Testis (tissue), 5 donors: ENCODE measurements at places on chromosomes 6 and 20. TPM values are rescaled to one million over a fixed set of nuclear protein-coding genes. Genes with fewer than 3 reads are reported as not detected.

DNA sequence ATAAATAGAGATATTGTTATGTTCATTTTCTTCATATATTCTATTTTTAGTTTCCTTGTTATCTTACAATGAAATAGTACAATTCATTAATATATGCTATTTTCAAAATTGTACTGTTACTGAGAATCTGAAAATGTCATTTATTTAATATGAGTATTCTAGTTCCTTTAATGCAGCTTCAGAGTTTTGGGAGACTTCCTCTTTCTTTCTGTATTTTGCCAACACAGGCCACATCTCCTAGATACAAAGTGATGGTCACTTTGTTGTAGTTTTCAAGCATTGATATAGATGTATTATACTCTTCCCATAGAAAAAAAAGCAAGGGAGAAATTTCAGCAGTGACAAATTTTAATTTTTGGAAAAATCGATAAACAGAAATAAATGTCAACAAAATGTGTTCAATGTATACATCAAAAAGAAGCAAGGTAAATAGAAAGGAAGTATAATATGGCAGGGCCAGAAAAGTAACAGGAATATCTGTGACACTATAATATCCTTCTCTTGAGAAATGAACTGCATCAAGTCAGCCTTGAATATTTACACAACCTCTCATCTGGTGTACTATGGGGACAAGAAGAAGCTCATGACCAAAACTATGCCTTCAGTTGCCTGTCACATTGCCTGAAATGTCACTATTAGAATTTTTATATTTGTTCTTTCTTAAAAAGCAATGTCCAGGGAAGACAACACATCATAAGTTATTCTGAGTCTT lies 396.0 kb downstream of the TBC1D32 start:
- no peak for DNase-seq
- no peaks in the 10 kb centered on the region for H3K27me3 ChIP-seq
- no peaks in the 10 kb centered on the region for H3K4me1 ChIP-seq
- no peak overlapping the region for H3K27ac ChIP-seq
- H3K36me3 ChIP-seq = no peaks in the 10 kb centered on the region

SH3BGRL2 gene
- total RNA-seq = 9.8 TPM

PRND gene
- total RNA-seq = 729 TPM

DNA sequence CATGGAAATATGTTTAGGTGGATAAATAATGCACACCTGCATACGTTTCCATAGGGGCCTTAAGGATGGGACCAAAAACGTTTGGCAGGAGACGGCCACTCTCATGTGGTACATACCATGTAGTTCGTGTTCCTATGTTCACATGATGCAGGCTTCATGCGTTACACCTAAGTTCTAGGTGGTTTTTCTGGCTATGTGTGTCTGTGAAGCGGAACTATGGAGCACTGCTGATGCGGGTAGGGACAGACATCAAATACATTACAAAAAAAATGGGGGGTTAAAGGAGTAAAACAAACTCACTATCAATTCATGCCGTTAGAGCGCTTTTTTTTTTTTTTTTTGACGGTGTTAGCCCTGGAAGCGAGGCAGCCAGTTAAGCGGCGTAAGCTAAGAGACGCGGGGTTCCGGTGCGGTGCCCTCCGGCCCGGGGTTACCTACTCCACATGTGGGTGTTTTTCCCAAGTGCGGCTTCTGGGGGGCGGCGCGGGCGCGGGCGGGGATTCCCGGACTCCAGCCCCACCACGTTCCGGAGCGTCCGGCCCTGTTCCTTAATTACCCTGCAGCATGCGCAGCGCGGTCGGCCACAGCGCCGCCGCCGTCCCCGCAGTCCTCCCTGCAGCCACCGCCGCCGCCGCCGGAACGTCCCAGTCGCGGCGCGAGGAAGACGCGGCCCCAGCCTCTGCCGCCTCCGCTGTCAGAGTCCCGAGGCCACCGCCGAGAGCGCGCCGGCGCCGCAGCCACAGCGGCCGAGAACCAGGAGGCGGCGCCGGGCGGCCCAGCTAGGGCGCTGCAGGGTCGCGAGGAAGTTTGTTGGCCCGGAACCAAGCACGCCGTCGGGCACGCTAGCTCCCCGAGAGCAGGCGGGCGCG lies 648 bp downstream of the COL19A1 start:
- no peaks in the 10 kb centered on the region for H3K36me3 ChIP-seq
- DNase-seq = peak; percentile 59
- no peaks in the 10 kb centered on the region for H3K27me3 ChIP-seq
- peaks cover 5% of the 10 kb centered on the region for H3K4me1 ChIP-seq
- peak overlapping the region; percentile 55 for H3K4me3 ChIP-seq
- no peak overlapping the region for H3K27ac ChIP-seq

- no peak overlapping the region for H3K27ac ChIP-seq
- H3K36me3 ChIP-seq = no peaks in the 10 kb centered on the region
- H3K4me1 ChIP-seq = no peaks in the 10 kb centered on the region
- no peak overlapping the region for H3K4me3 ChIP-seq
These were observed 191.2 kb upstream of the SOX4 start for GRCh38 chr6:21402368-21402767.

DNA sequence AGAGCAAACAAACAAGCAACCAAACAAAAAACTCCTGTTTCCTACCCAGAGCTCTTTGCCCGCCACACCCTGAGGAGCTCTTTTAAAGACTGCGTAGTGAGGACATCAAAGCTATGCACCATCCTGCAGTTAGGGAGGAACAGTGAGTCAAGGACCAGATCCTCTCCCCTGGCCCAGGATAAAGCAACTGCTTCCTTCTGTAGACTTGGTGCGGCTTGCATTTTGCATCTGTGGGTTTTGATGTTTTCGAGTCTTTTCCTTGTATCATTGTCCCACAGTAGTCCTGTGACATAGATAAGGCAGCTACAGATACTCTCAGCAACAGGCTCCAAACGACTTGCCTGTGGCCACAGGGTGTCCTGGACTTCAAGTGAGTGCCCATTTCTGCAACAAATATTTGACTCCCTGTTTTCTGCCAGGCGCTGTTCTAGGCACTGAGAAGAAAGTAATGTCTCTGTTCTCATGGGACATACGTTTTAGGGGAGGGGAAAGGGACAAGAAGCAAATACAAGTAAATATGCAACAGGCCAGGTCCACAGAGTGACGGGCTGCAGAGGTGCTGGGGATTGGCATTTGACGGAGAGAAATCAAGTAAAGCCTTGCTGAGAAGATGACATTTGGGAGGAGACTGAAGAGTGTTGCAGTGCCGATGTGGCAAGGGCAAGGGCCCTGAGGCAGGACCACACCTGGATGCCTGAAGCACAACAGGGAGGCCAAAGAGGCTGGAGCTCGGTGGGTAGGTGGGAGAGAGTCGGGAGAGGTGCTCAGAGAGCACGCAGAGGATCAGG lies 35.9 kb upstream of the MAP3K4 start:
- H3K4me3 ChIP-seq = no peak overlapping the region
- H3K36me3 ChIP-seq = no peaks in the 10 kb centered on the region

GRCh38 chr6:71908162-71908765 lies 21.9 kb downstream of the RIMS1 start:
- H3K4me3 ChIP-seq = no peak overlapping the region
- no peaks in the 10 kb centered on the region for H3K4me1 ChIP-seq
- H3K27me3 ChIP-seq = no peaks in the 10 kb centered on the region
- H3K27ac ChIP-seq = no peak overlapping the region

DNA sequence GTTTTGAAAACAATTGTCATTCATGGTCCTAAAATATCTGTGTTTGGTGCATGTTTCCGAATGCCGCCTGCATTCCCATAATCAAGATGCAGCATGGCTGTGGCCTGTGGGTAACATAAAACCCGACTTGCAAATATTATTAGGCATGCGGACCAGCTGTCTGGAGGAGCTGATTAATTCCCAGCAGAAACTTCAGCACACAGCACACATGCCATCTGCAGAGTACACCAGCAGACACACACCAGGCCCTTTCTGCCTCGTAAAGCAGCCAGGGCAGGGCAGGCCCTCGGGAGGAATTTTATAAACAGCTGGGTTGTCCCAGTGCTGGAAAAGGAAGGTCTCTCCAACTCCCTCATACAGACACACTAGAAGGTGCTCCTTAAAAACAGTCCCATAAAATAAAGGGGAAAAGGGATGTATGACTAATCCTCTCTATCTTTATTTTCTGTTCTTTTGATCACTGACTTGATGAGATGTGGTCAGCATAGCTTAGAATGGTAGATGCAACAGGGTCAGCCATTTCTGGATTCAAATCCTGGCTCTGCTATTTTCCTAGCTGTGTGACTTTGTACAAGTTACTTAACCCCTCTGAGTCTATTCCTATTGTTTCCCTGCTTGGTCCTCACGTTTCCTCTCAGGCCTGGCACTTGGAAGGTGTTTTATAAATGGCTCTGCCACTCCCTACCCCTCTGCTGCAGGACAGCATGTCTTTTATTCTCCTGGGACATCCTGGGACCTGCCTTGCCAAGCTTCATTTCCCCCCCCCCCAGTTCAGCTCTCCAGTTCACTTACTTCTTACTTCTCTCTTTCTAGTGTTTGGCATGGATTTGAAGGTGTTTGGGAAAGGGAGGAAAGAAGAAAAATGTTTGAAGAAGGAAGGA lies 85.9 kb upstream of the TRAF3IP2 start:
- no peak overlapping the region for H3K4me3 ChIP-seq
- H3K27ac ChIP-seq = no peak overlapping the region
- no peaks in the 10 kb centered on the region for H3K4me1 ChIP-seq
- no peaks in the 10 kb centered on the region for H3K36me3 ChIP-seq

DNA sequence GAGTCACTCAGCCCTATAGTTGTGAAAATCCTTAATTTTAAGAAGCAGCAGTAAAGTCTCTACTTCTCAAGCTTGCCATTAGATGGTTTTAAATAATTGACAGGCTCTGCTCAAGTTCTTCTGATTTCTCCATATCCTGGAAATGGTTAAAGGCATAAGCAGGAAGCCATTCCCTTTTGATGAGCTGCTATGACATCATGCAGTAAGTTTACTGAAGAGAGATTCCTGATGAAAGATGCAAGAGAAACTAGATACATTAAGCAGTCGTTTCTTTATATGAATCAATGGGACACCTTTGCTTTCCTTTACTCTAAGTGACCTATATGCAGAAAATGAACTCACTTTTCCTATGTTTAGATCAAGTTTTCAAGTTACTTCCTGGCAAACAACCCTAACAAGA lies 9.8 kb downstream of the POPDC3 start:
- no peak for DNase-seq
- H3K36me3 ChIP-seq = no peaks in the 10 kb centered on the region
- H3K27ac ChIP-seq = no peak overlapping the region
- H3K4me3 ChIP-seq = no peak overlapping the region

DNA sequence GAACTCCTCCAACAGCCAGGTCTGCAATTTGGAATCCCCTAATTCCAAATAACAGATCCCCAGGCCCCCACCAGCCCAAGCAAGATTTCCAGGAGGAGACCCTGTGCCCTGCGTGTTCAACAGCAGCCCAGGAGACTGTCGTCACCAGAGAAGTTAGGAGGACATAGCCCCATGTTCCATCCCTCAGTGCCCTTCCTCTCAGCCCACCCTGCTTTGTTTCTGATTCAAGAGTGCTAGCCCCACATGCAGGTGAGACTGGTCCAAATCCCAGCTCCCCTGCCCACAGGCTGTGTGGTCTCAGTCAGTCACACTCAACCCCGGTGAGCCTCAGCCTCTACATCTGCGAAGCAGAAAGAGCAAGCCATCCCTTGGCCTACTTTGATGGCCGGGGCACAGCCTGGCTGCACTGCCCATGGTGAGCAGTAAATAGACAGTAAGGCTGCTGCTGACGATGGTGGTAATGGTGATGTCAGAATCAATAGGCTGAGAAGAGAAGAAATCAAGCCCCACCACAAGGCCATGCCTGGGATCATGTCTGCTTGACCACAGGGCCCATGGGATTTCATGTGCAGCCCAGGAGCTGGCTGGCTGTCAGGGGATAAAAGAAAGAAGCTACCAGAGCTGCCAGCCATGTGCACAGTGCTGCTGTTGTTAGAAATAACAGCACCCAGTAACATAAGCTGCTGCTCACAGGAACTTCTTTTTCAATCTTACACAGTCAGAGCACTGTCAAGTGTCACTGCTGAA lies 51.5 kb upstream of the NXT1 start:
- no peaks in the 10 kb centered on the region for H3K27me3 ChIP-seq
- peak; percentile 13 for DNase-seq
- H3K4me3 ChIP-seq = no peak overlapping the region
- no peak overlapping the region for H3K27ac ChIP-seq
- no peaks in the 10 kb centered on the region for H3K36me3 ChIP-seq

DNA sequence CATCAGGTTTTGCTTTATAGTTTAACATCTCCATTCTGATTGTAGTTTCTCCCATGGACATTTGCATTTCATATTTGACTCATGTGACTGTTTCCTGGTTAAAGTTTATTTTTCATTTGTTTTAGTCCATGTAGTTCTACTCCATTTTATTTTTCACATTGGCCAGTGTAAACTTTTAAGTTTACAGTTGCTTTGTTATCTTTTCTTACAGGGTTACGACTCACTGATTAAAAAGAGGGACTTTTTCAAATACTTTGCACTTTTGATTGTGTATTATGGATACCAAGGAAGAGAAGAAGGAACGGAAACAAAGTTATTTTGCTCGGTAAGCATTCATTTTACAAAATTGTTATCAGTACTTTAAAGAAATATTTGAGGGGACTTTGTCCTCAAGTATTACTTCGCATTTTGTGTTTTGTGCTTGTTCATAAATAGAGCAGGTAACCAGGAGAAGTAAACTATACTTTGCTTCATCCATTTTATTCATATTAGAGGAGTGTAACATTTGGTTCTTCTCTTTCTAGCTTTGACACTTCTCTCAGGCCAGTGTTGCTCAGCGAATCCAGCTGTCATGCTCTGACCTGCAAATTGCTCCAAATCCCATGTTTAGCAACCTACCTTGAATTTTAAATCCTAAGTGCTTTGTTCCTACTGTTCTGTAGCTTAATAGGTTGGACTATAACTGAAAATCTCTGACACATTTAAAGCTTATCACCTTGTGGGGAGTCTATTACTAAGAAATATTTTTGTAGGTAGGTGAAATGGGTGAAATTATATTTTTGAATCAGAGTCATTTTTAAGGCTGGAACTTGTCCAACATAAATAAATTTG lies 24.5 kb downstream of the NCOA7 start:
- H3K27me3 ChIP-seq = no peaks in the 10 kb centered on the region
- no peak overlapping the region for H3K4me3 ChIP-seq
- H3K4me1 ChIP-seq = peaks cover 48% of the 10 kb centered on the region
- no peak for DNase-seq

- H3K27me3 ChIP-seq = no peaks in the 10 kb centered on the region
- no peak overlapping the region for H3K4me3 ChIP-seq
- H3K27ac ChIP-seq = no peak overlapping the region
- no peak for DNase-seq
- H3K36me3 ChIP-seq = no peaks in the 10 kb centered on the region
These were observed 135.9 kb downstream of the OLIG3 start for GRCh38 chr6:137358273-137358672.

DNA sequence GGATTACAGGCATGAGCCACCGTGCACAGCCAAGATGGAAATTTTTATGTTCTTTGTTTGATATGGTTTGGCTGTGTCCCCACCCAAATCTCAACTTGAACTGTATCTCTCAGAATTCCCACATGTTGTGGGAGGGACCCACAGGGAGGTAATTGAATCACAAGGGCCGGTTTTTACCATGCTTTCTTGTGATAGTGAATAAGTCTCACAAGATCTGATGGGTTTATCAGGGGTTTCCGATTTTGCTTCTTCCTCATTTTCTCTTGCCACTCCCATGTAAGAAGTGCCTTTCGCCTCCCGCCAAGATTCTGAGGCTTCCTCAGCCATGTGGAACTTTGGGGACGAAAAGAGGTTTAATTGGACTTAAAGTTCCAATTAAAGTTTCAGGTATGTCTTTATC lies 14.6 kb downstream of the EEF1A1 start:
- H3K27ac ChIP-seq = no peak overlapping the region
- DNase-seq = no peak
- no peak overlapping the region for H3K4me3 ChIP-seq
- H3K27me3 ChIP-seq = no peaks in the 10 kb centered on the region
- no peaks in the 10 kb centered on the region for H3K4me1 ChIP-seq

GRCh38 chr6:15948930-15949900 lies 179.7 kb upstream of the MYLIP start:
- H3K4me3 ChIP-seq = no peak overlapping the region
- H3K27ac ChIP-seq = no peak overlapping the region

C20orf204 gene
- total RNA-seq = 8.3 TPM
